ENCODE measurements at places on chromosomes 16 and 17.

- peak; percentile 52 for DNase-seq
These were observed 13.9 kb downstream of the HAGH start for GRCh38 chr16:1812732-1813163.

DNA sequence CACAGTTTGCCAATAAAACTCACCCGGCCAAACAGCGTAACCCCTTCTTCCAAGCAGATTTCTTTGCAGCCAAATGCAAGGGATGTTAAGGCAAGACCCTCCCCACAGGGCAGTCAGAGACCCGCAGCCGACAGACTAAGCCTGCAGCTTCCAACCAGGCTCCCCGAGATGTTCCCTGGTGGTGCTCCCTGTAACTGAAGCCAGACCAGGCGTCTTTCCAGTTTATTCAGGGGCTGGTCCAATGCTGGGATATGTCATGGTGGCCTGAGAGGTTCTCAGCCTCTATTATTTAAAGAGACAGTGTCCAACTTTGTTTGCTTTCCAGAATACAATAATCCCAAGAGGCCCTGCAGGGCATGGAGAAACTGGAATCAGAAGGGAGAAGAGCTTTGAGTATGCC, at the start of gene PMP22:
Gene PMP22 (minus strand): TSS at position 196 of the 400 bp plus-strand sequence. CDS start 4,599 bp downstream, outside the sequence.
- no peak for DNase-seq

GRCh38 chr17:882827-883585, 96.6 kb downstream of the NXN start:
- no peak for DNase-seq

- DNase-seq: no peak
These were observed 159.6 kb downstream of the HAPSTR1 start for GRCh38 chr16:9251026-9251425.

GRCh38 chr16:46730126-46730525, 18.0 kb downstream of the MYLK3 start:
- DNase-seq: no peak

DNA sequence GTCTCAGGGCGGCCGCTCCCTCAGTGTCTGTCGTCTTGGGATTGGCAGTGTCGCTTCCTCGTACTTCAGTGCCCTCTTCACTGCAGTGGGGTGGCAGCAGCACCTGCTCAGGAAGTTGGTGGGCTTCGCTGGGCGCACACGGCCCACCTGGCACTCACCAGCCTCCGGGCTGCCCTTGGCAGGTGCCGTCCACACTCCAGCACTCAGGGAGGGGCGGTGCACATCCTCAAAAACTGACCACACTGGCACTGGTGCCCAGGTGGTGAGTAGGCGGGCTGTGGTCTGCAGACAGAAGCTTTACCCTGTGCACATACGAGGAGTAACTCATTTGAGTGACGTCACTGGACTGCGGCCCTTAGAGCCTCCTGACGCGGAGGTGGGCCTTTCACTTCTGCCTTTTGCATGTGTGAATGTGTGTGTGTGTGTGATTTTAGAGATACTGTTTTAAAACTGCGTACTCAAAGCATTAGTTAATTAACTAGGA, 94.6 kb downstream of the BANP start:
- no peak for DNase-seq

DNA sequence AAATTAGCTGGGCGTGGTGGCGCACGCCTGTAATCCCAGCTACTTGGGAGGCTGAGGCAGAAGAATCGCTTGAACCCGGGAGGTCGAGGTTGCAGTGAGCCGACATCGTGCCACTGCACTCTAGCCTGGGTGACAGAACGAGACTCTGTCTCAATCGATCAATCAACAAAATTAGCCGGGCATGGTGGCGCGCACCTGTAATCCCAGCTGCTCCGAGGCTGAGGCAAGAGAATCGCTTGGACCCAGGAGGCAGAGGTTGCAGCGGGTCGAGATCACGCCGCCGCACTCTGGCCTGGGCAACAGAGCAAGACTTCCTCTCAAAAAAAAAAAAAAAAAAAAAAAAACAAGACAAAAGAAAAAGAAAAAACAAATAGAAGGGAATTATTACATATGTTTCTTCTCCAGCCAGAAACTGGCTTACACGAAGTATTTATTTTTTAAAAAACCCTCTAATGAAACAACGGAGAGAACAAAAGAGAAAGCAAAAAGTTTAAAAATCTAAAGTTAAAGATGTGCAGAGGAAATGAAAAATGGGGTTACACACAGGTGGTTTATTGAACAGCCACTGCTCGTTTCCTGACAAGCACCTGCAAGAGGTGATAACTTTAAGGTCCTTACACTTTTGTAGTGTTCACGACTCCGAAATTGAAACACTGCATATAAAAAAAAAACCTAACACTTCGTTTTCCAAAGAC, 1.4 kb downstream of the SYNRG start:
- DNase-seq: peak; percentile 61

DNA sequence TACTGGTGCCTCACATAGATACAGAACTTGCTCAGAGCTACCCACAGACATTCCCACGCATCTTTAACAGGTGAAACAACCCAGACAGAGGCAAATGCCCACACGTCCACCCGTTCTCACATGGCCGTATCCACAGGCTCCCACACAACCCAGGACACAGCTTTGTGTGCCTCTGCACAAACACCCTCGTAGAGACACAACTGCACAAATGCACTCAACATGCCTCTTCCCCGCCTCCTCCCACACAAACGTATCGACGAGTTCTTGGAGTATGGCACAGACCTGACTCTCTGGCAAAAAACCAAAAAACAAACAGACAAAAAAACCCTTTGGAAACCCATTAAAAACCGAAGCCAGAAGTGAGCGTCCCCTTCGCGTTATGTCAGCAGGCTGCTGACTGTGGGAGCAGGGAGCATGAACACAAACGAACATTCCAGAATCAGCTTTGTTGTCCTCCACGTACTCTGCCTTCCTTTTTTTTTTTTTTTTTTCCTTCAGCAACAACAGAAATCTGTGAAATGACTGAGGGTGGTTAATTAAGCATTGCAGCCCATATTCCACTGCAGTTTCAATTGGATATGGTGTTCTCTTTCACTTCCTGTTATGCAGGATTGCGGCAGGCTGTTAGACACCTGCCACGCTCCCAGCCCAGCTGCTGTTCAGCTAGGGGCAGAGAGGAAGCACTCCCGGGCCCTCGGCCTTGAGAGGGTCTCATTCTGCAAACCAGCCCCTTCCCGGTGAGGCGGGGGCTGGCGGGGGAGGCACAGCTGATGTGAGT, 313.7 kb downstream of the MAF start:
- no peak for DNase-seq

- DNase-seq: peak; percentile 60
These were observed 21.8 kb upstream of the FOXK2 start for GRCh38 chr17:82497483-82498405.

GRCh38 chr16:4247460-4247784, 5.5 kb upstream of the SRL start:
- no peak for DNase-seq

GRCh38 chr16:3681206-3681605, 26.7 kb downstream of the DNASE1 start:
- DNase-seq: no peak

- no peak for DNase-seq
These were observed 60.4 kb upstream of the IRX6 start for GRCh38 chr16:55263271-55264250.

- DNase-seq: no peak
These were observed 111.2 kb downstream of the ANKRD11 start for GRCh38 chr16:89378947-89379771.

DNA sequence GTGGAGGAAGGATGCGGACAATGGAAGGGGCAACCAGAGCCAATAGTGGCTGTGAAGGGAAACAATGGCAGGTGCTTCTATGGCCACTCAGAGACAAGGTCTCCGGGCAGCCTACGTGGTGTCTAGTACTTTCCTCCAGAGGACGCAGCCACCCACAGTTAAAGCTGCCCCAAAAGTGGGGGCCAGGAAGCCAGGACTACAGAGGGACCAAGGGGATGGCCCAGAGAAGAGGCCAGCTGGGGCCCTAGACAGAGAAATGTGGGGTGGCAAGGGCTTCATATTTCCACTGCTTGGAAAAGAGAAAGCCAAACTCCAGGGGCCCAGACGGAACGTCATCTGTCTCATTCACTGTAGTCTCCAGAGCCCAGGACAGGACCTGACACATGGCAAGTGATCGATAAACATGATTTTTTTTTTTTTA, 837 bp upstream of the PER1 start:
- no peak for DNase-seq

DNA sequence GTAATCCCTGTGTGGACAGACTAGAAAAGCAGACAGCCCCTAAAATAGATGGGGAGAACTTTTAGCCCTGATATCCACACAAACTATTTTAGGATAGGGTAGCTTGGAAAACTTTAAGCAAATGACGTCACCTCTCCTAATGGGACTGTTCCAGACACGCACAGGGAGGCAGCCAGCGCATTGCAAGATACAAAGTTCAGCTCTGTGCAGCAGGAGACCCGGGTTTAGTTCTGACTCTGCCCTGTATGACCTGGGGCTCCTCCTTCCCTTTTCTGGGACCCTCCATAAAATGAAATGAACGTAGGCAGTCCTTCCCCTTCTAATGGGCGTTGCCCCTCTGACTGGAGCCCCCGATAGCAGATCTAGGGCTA, 6.3 kb downstream of the ZNF689 start:
- DNase-seq: no peak

GRCh38 chr17:10036511-10037061, 131.5 kb upstream of the RCVRN start:
- DNase-seq: no peak

- no peak for DNase-seq
These were observed 20.9 kb upstream of the DRG2 start for GRCh38 chr17:18066866-18067265.

- no peak for DNase-seq
These were observed 37.7 kb downstream of the TBX4 start for GRCh38 chr17:61489719-61490490.

DNA sequence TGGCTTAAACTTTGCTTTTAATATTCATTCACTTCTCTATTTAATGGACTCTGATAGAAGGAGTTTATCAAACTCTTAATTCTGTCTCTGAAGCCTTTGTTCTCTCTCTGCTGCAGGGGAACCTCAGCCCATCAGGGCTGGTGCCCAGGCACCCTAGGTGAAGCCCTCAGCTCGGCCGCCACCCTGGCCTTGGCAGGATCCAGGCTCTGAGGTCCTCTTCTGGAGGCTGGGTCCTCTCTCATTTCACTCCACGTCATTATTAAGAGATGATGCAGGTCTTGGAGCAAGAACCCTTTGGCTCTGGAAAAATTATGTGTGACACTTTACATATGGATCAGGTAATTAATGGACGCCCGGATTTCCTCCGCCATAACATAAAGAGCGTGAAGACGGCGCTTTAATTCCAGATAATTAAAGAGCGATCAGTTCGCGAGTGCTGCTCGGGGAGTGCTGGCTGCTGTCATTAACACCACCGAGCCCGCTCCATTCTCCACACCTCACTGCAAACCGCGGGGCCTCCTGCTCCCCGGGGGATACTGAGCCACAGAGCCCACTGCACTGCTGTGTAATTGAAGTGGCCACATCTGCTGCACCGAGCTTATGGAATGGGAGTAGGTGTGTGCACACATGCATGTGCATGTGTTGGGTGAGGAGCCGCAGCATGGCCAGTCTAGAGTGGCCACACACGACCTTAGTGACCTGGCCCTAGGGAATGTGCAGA, 259.4 kb upstream of the TNRC6C start:
- no peak for DNase-seq

GRCh38 chr16:83955218-83956130, 2.4 kb downstream of the OSGIN1 start:
- DNase-seq: no peak

- DNase-seq: no peak
These were observed 72.3 kb upstream of the MMP2 start for GRCh38 chr16:55406651-55407050.

GRCh38 chr16:87626905-87627304, 24.6 kb downstream of the JPH3 start:
- DNase-seq: no peak

DNA sequence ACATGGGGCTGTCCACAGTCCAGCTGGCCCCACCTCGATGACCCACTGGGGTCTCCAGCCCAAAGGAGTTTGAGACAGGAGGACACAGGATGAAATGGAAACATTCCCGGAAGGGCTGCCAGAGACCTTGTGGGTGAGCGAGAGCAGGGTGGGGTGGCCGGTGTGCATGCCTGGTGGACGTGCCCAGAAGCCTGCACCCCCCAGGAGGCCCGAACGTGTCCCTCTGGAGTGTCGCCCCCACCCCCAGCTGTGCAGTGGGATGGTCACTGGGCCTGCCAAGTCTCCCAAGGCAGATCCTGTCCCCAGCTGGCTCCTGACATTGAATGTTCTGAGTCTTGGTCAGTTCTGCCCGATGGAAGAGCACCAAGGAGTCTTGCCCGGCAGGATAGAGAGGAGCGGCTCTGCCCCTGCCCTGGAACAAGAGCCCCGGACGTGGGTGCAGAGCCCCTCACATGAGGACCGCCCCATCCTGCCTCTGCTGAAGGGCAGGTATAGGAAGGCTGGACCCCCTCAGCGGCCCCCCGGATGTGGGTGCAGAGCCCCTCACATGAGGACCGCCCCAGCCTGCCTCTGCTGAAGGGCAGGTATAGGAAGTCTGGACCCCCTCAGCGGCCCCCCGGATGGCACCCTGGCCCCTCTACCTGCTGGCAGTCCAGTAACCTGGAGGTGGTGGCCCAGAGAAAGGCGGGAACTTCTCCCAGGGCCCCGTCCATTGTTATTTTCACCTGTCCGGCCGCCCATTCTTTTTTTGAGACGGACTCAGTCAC, 3.1 kb upstream of the CAPN15 start:
- DNase-seq: no peak

DNA sequence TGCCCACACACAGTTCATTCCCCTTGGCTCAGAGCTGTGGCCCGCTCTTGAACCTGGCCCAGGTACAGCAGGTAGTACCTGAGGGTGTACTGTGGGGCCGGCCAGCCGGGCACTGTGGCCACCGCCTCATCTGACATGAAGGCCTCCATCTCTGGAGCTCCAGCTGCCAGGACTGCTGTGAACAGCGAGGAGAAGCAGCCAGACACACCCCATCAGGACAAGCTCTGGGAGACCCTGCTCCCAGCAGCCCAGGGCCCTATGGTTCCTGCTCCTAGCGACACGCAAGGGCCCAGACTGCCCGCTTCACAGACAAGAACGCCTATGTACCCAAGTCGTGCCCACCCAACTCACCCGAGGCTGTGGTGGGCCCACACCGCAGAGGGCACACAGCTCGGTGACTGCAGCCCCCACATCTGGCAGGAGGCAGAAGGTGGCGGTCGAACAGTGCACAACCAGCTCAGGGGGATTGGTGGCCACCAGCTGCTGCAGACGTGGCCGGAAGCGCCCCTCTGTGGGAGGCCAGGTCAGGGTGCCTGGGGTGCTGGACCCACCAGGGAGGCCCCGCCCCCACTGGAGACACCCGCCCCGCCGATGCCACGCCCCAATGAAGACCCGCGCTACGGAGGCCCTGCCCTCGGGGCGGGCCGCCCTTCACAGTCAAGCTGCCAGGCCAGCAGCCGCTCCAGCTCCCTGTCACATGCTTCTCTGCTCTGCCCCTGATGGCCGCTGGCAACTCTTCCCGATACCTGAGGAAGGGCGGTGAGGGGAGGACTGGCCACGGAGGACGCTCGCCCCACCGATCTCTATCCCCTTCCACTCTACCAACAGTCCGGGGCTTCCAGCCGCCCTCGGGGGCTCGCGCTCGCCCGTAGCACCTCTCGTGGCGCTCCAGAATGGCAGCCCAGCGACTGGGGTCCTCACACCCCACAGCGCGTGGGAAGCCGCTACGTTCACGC, 1.1 kb upstream of the STUB1 start:
- no peak for DNase-seq

All from stimulated activated naive CD4-positive, alpha-beta T cell (primary cell).